ENCODE measurements at places on chromosomes 16 and 17.
A peak's percentile ranks its signal among the peaks of the same experiment; 100 is the strongest.

- DNase-seq = no peak
Observed at GRCh38 chr17:6555331-6556120, 829 bp downstream of the PITPNM3 start.

GRCh38 chr16:4212934-4213296 is 29.0 kb downstream of the SRL start:
- no peak for DNase-seq

- DNase-seq = no peak
Observed at GRCh38 chr17:68910251-68910705, 44.9 kb downstream of the ABCA8 start.

- no peak for DNase-seq
Observed at GRCh38 chr17:77328823-77329740, 188.3 kb downstream of the SEC14L1 start.

GRCh38 chr16:31704138-31704537 is 169.5 kb upstream of the ZNF267 start:
- DNase-seq = no peak

GRCh38 chr16:89116341-89117226 is 22.9 kb downstream of the ACSF3 start:
- no peak for DNase-seq

GRCh38 chr17:78967782-78968362 is 11.9 kb downstream of the LGALS3BP start:
- no peak for DNase-seq

DNA sequence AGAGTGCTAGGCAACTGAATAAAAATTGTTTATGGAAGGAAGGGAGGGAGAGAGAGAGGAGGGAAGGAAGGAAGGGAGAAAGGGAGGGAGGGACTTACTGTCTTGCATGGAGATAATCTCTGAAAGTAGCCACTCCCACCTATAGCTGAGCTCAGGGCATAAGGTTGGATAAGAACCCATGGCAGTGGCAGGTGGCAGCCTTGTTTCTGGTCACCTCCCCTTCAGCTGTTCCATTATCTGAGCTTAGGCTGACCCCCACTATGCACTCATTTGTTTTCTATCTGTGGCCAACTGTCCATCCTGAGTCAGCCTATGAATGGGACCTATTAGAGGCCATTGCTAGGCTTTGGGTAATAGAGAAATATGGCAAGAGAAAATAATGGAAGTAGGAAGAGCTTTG is 25.3 kb upstream of the MTMR4 start:
- no peak for DNase-seq

DNA sequence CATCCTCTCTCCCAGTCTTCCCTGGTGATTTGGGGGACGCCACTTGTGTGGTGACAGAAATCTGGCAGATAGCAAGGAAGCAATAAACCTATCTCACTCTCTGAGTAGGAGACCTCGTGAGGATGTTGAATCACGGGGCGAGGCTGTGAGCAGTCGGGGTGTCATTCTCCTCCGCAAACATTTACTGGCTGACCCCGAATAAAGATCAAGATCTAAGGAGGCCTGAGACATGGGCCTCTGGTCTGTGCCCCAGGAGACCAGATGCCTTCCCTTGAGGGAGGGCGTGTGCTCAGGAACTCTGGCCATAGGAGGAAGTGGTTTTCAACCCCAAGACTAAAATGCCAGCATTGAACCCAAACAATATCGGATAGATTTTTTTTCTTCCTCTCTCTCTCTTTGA is 53.1 kb downstream of the FOXL1 start:
- DNase-seq = no peak

GRCh38 chr17:39576187-39576586 is 31.5 kb downstream of the NEUROD2 start:
- no peak for DNase-seq

GRCh38 chr17:80494547-80494946 is 18.1 kb upstream of the NPTX1 start:
- DNase-seq = no peak

GRCh38 chr16:23244122-23244521 is 58.0 kb upstream of the SCNN1B start:
- DNase-seq = no peak

- no peak for DNase-seq
Observed at GRCh38 chr17:56896968-56897359, 16.9 kb downstream of the TRIM25 start.

GRCh38 chr17:80218391-80218790 is 1.7 kb downstream of the SGSH start:
- no peak for DNase-seq

DNA sequence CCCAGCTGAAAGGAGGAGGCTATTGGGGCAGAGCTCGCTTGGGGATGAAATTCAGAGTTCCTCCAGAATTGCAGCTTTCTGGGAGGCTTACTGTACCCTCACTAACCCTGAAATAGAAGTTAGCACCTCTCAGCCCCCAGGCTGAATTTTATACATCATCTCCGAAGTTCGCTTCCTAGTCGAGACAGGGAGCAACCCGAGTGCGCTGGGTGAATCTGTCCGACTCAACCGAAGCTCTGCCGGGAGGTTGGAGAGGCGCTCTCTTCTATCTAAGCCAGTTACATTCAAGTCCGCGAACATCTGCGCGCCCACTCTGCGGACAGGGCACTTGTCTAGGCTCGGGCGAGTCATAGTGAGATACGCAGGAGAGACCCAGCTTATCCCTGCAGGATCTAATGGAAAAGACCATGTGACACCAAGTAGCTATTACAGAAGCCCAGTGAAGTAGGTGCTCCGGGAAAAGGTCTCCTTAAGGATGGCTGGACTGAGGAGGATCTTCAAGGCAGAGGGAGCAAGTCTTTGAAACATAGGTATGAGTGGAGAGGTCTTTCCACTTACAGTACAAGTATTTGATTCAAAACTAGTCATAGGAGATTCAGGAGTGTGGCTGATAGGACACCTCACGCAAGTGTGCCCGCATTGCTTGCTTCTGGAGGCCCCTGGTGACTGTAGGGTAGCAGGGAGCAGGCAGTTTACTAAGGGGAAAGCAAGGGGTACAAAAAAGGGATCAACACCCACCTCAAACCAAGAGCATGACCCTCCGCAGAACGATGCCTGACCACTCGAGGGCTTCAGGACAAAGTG is 646 bp upstream of the HES7 start:
- no peak for DNase-seq

DNA sequence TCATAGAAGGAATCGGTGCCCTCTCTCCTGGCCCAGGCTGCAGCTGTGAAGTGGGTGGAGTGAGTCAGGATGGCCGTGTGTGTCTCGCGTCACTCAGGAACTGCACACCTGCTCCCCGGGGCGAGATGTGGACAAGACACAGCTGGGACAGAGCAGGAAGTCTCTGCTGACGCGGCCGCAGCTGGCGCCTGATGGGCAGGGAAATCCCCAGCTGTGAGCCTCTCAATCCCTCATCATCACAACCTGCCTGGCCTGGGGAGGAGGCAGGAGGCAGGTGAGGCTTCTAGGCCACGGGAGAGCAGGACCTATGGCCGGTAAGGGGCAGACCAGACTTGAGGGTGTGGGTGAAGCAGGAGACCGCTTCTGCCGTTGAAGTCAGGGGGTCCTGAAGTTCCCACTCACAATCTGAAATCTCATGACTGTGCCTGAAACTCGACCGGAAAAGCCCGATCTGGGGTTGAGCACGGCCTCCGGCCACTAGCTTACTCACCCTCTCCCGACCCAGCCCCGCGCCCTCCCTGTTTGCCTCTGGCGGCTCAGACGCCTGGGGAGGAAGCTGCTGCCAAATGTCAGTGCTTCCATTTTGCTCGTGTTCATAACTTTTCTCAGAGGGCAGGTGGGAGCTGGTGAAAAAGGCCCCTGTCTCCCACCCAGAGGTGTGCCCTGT is 1.1 kb upstream of the TRPV3 start:
- peak; percentile 45 for DNase-seq

DNA sequence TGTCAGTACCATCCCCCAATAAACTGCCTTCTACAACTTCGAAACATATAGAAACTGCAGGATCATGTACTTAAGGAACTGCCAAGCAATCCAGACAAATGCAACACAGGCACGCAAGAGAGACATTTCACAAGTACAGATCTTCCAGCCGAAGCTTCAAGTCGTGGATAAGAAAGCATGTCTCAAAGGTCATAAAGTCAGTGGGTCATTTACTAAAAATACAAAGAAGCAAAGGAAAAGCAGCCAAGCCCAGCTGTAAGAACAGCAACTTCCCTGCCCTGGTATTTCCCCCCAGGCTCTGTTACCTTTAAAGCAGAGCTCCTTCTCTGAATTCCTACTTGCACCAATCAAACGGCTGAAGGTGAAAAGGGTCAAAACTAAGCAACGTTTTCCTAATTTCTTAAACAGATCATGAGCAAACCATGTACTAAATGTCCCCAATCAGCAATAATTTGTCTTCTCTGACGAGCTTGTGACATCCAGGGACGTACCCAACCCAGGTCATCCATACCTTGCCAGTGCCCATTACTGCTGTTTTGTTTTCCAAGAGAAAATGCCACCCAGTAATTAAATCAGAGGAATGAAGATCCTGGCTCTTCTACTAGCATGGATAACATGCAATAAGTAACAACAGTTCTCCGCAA is 1.7 kb downstream of the AKTIP start:
- no peak for DNase-seq

DNA sequence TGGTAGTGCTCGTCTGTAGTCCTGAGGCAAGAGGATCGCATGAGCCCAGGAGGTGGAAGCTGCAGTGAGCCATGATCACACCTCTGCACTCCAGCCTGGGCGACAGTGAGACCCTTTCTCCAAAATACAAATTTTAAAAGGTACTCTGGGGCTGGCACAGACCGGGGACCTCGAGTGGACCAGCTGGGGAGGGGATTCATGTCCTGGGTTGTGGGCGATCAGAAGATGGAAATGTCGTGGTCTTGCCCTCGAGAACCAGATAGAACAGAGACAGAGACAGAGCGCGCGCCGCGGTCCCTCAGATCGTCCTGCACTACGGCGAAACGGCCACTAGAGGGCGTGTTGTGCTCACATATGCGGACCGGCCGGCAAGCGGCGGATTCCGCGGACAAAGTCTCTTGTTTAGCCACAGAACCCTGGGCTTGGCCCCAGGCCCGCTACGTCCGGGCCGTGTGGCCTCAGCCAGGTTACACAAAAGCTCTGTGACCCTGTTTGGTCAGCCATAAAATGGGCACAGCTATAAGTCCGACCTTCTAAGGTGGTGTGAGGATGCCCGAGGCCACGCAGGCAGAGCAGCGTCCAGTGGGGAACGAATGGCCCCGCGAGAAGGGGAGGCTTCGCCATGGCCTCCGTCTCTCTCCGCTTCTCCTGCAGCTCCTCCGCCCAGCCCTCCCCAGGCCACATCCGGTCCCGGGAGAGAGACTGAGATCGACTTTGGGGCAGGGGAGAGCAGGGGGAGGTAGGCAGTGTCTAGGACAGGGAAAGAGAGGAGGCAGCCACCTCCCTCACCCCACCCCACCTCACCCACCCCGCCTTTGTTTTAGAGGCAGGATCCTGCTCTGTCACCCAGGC is 14.6 kb upstream of the SBK1 start:
- peak; percentile 73 for DNase-seq

- no peak for DNase-seq
Observed at GRCh38 chr17:64611369-64611768, 50.7 kb downstream of the SMURF2 start.

- peak; percentile 37 for DNase-seq
Observed at GRCh38 chr17:77609553-77610517, 348.7 kb upstream of the TNRC6C start.

DNA sequence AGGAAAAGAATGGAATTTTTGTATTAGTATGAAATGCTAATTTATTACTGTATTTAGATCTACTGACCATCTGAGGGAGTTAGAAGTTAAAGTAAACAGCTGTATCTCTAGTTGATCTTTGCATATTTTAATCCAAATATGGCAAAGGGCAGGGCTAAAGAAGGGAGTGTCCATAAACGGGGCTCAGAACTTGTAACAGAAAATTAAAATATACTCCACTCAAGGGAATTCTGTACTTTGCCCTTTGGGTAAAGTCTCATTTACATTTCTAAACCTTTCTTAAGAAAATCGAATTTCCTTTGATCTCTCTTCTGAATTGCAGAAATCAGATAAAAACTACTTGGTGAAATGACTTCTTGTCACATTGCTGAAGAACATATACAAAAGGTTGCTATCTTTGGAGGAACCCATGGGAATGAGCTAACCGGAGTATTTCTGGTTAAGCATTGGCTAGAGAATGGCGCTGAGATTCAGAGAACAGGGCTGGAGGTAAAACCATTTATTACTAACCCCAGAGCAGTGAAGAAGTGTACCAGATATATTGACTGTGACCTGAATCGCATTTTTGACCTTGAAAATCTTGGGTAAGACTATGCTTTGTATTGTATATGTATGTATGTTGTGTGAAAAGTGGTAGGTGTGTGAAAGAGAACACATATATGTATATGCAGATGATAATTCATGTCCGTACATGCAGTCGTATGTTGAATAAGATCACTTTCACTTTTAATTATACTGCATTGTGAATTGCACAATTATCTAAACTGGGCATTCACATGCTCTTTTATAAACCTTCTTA is at the start of gene ASPA:
Gene ASPA (plus strand): TSS at position 186 of the 799 bp plus-strand sequence. CDS start 163 bp downstream, at position 349.
- no peak for DNase-seq

DNA sequence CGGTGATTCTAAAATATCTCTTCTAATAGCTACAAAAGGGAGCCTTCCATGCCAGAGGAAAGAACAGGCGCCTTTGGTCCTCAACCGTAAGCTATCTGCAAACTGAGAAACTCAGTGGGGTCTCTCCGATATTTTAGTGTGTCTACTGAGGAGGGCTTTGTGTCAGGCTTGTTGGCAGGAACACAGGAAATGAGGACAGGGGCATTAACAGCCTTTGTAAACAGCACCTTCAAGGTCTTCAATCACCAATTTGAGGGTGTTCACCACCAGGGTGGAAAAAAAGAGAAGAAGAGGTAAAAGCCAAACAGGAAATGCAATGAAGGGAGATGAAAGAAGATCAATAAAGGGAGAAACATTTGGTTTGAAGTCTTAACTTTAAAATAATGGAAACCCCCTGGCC is 580.1 kb upstream of the SALL1 start:
- DNase-seq = no peak

GRCh38 chr16:27786221-27786922 is 236.4 kb downstream of the KATNIP start:
- no peak for DNase-seq

DNA sequence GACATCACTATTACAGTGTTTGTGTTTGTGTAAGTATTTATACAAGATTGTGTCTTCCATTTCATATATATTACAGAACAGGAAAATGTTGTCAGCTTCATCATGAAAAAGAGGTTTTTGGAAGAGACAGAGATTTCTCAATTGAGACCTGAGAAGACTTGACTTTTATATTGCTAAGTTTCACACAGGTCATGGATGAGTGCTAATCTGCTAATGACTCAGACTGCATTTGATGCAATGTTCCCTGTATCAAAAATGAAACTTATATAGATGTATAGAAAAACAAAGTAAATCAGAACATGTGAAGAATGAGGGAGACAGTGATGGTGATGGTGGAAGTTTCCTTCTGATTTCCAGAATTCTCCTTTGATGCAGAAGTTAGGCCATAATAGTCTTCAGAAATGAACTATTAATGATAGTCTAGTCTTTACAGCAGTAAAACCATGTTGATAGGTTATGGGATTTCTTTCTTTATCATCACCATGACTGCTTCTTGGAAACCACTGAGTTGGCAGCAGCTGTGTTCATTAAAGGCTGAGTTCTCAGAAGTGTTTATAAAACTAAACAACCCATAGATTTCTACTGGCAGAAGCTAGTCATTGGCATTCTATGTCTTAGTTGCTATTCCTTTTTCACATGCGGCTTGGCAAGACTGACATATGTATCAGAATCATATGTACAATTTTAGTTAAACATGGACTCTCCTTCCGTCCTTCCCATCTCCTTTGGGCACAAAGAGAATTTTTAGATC is 56.1 kb downstream of the PCTP start:
- no peak for DNase-seq
